CD4-positive, alpha-beta T cell treated with Interleukin-12 subunit alpha and Interleukin-12 subunit beta, for 1 hour (primary cell): ENCODE measurements at places on chromosomes 2 and 18.

DNA sequence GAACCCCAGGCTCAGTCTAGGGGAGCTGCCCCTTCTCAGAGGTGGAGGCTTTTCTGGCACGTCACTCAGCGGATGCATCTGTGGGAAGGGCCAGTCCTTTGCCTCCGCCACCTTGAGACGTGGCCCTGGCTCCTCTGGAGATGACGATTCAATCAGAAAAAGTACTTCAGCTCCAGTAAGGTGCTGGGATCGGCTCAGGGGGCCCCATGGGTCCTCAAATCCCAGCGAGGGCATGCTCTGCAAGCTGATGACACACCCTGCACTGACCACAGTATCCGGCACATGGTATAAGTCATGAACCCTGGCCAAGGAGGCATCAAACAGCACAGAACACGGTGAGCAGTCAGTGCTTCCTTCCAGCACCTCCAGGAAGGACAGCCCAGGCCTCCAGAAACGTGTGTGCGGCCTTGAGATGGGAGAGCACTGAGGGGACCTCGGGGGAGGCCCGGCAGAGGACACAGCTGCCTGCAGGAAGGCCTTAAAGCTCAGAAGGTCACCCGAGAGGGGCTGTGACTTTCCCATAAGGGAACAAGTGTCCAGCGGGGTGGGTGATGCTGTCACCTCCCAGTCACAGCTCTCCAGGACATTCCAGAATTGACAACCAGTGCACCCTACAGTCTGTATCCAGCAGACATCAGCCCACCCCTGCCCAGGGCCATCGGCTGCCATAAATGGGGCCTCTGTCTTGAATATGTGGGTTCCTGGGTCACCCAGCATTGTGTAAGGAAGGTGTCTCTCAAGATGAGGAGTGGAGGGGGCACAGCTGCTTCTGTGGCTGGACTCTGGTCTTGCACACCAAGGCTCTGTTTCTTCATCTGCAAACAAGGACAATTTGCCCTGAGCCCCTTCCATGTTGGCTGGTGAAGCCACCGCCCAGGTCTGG lies 205.8 kb downstream of the NDUFA10 start:
- DNase-seq = no peak

DNA sequence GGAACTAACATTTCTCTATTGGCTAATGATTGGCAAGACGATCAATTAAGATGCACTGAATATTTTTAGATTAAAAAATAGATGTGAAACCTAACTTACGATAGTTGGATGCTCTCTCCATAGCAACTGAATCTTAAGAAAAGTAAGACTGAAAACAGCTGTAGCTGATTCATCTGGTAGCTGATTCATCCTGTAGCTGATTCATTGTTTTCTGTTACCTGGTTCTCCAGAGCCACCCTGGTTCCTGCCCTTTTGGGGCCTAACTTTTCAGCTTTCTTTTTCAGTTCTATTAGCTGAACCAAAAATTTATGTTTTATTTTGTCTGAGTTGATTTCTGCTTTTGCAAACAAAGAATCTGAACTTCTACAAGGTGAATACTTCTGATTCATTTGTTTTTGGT lies 22.7 kb upstream of the SPR start:
- DNase-seq = no peak

- no peak for DNase-seq
Observed at GRCh38 chr18:47755102-47755456, 175.4 kb downstream of the SMAD2 start.

DNA sequence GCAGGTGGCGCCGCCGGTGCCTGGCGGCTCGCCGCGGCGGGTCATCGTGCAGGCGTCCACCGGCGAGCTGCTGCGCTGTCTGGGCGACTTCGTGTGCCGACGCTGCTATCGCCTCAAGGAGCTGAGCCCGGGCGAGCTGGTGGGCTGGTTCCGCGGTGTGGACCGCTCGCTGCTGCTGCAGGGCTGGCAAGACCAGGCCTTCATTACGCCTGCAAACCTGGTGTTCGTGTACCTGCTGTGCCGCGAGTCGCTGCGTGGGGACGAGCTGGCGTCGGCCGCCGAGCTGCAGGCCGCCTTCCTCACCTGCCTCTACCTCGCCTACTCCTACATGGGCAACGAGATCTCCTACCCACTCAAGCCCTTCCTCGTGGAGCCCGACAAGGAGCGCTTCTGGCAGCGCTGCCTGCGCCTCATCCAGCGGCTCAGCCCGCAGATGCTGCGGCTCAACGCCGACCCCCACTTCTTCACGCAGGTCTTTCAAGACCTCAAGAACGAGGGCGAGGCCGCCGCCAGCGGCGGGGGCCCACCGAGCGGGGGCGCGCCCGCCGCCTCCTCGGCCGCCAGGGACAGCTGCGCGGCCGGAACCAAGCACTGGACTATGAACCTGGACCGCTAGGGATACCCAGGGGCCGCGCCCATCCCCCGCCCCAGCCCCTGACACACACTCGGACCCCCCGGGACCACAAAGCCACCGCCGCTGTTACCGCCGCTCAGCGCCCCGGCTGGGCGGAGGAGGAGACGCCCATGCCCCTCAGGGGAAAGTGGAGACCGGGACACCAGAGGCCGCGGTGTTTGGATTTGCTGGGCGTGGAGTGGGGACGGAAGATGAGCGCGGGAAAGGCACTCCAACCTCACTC lies 1.1 kb downstream of the CDK5R2 start:
- DNase-seq = no peak

DNA sequence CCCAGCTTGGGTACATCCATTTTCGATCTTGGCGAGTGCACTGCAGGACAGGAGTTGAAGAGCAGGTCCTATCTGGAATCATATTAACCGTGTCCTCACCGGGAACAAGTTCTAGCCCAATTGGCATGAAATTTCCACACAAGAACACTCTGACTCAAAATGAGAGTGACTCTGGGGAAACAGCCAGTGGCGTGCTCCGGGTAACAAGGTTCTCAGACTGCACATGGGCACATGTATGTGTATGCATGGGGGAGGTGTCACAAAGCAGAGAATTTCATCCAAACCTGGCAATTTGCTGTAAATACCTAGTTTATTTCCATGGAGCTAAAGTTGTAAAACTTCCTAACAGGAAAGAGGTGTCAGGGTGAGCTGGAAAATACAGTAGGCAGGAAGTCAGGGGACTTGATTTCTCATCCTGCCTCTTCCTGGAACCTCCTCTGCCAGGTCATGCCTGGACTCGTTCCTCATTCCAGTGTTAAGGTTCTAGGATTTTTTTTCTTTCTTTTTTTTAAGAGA lies 1.7 kb downstream of the TUBB6 start:
- DNase-seq = no peak

DNA sequence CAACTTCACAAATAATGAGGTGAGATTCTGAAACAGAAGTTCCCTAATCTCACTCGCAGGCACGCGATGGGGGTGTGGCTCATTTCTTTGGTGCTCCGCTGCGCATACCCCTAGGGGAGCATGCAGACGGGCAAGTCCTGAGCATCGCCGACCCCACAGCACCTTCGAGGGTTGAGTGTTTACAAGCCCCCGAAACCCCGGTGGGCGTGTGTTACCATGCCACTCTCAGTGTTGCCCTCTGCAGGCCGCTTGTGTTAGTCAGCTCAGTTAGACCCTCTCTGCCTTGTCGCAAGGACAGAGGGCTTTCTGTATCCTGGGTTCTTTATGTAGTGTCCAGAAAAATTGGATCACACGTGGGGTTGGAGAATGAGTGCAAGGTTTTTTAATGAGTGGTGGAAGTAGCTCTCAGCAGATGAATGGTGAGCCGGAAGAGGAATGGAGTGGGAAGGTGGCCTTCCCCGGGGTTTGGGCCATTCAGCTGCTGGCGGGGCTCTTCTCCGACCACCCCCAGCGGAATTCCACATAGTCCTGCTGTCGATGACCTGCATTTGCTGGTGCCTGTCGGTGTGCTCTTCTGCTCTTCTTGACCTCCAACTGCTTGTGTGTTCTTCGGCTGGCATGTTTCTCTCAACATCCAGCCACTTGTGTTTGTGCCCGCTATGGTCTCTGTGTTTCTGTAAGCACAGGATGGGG lies 191.3 kb downstream of the RPRM start:
- DNase-seq = peak; percentile 4

- no peak for DNase-seq
Observed at GRCh38 chr2:213847316-213847715, 563.1 kb downstream of the SPAG16 start.

- DNase-seq = no peak
Observed at GRCh38 chr18:75280427-75281280, 70.1 kb downstream of the TSHZ1 start.

DNA sequence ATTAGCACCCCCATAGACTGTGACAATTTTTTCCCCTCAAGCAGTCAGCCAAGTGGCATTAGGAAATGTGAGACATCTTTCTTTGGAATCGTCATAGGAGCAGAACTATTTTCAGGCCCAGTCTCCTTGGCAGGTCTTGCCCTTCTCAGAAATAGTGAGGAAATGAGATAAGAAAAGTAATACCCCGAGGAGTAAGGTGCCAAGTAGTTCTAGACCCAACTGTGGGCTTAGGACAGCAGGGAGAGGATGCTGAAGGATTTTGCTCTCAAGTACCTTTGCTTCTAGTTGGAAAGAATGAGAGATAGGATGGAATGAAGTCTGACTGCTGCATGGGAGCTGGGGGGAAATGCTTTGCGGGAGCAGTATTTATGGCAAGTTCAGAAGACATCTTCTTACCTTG lies 31.8 kb downstream of the PRKCE start:
- DNase-seq = no peak

DNA sequence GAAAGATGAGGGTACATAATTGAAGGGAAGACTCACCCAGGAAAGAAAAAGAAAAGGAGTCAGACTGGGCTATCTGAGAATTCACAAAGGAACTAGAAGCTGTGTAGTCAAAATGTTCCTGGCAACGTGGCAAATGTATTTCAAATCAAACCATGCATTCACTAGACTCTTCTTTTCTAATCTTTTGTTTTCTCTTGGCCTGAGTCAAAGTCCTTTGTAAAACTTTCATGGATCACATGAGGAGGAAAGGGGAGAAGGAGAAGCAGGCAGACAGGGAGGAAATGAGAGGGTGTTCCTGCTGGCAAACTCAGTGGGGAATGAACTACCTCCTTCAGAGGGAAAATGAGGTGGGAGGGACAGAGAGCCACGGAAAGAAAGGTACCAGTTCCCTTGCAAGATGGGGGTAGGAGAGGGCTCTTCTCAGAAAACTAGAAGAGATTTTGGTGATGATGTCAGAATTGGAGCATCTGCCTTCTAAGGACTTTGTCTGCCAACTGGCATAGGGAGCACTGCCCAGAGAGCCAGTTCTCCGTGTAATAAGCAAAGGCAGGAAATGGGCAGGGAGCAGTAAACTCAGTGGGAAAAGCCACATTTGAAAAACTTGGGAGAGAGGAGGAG lies 51.4 kb downstream of the SLC8A1 start:
- DNase-seq = no peak

GRCh38 chr2:171173087-171173486 lies 12.4 kb upstream of the TLK1 start:
- no peak for DNase-seq

DNA sequence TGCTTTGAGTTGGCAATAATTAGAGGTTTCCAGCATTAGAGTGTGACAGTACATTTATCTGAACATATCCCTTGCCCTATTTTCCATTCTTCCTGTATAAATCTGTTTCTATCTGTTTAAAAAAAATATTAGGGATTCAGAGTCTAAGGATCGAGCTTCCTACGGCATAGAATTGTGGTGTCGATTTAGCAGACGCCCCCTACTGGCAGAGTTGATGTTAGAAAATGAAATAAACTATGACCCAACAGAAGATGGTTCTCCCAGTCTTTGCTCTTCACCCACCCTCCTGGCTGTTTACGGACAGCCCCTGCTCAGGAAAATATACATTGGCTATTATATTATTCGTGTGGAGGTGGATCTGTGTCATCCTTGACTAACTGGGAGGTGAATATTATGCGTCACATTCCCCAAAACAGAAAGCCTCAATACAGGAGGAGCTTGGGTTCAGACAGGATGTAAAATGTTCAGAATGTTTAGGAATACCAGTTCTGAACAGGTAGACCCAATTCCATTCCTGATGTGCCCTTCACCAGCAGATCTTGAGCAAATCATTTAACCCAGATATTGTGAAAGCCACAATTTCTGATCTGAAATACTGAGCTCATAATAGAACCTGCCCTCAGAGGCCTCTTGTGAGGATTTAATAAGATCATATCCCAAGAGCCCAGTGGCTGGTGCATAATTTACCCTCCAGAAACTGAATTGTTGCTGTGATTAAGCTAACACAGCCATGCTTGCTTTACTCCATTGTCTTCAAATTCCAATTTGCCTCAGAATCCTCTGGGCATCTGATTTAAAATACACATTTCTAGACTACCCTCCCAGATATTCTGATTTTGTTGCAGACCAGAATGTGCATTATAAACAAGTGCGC lies 10.8 kb upstream of the ERMN start:
- peak; percentile 68 for DNase-seq

DNA sequence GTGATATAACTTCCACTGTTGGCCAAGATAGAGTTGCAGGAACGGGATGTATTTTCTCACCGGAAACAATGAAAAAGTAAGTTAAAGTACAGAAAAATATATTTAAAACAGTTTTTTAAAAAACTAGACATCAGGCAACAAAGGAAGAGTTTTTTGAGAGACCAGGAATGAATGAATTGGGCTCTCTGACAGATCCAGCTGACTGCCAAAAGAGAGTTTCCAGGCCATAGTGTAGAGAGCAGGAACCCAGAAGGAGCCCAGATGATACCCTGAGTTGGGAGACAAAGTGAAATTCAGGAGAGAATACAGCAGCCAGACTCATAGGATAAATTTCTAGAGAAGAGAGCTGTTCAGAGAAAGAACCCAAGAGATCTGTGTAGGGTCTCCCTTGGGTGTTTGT lies 362.6 kb upstream of the SMIM21 start:
- no peak for DNase-seq

DNA sequence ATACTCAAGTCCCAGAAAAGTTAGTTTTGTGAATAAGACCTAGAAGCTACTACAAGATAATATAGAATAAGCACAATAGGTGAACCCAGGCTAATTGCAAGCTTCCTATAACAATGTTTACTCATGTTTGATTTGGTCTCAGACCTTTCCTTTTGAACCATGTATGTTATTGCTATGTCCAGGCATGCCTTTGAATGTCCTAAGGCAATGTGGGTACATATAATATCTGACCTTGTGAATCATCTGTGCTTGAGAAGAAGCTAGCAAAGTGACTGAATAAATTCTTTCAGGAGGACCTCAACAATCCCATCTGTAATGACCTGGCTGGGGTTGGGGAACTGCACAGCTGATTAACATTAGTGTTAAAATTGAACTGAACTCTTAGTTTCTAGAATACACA lies 1285.9 kb upstream of the CELF4 start:
- no peak for DNase-seq

GRCh38 chr2:67733517-67733916 lies 329.3 kb downstream of the C1D start:
- no peak for DNase-seq
